ENCODE measurements at places on chromosomes 5 and 9.

GRCh38 chr5:21783074-21783679 is 1070.0 kb downstream of the CDH12 start:
- DNase-seq = no peak

DNA sequence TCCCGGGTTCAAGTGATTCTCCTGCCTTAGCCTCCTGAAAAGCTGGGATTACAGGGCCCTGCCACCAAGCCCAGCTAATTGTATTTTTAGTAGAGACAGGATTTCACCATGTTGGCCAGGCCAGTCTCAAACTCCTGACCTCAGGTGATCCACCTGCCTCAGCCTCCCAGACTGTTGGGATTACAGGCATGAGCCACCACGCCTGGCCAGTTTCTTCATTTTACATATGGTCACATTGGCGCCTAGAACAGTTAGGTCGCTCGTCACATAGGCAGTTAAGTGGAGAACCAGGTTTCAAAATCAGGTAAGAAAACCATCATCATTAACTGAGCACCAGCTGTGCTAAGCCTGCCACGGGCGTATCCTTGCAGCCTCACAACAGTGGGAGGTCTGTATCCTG is 36.1 kb downstream of the OLFML2A start:
- no peak for DNase-seq

DNA sequence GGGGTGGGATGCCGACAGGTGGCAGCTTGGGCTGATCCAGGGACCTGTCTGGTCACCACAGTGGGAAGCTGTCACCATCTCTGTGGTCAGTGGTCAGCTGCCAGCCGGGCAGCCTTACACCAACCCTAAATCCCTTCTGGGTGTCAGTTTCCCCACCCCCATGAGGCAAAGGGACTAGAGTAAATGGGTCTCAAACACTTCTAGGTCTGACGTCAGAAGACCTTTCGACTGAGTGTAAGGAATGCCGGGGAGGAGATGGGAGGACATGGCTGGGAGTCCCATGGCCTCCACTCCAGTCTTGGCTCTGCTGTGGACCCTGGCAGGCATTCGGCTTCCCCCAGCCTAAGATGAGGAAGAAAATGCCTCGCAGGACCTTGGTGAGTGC is 40.3 kb upstream of the SLC25A51 start:
- DNase-seq = no peak

DNA sequence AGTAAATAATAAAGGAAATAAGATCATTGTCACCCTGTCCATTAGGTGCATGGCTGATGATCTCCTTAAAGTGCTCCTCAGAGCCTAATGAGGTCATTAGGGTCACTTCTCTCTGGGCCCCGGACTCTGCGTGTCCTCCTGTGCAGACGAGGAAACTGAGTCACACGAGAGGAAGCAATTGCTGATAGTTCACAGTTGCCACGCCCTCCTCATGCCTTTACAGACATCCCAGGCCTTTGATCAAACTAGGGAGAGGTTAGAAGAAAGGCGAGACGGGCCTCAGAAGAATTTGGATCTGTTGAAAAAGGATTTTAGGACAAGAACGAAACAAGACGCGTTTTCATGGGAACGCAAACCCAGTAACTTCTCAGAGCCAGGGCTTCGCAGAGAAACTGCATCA is 32.0 kb upstream of the MSX2 start:
- DNase-seq = no peak

- DNase-seq = no peak
Observed at GRCh38 chr5:83563631-83564030, 92.1 kb downstream of the VCAN start.

- no peak for DNase-seq
Observed at GRCh38 chr9:117403403-117403811, 11.4 kb downstream of the ASTN2 start.

GRCh38 chr5:160357394-160357793 is 13.0 kb downstream of the C1QTNF2 start:
- no peak for DNase-seq

DNA sequence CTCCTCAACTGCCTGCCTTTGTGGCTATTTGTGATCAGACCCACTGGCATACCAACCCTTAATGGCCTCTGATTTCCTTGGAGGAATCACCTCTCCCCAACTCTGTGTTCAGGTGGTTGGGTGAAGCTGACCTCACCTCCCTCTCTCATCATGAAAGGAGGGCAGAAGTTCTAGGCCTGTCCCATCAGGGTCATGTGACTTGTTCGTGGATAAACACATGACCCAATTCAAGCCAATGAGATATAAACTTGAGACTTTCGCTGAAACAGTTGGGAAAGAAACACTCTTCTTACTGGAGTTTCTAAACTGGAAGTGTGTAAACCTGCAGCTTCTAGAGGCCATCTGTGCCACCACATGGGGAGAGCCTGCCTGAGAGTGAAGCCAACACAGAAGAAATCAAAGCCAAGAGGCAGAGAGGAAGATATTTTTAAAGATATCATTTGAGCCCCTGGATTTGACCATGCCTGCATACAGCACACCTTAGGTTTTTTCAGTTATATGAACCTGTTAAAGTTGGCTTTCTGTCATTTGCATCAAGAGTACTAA is 5.8 kb downstream of the GABBR2 start:
- DNase-seq = no peak

DNA sequence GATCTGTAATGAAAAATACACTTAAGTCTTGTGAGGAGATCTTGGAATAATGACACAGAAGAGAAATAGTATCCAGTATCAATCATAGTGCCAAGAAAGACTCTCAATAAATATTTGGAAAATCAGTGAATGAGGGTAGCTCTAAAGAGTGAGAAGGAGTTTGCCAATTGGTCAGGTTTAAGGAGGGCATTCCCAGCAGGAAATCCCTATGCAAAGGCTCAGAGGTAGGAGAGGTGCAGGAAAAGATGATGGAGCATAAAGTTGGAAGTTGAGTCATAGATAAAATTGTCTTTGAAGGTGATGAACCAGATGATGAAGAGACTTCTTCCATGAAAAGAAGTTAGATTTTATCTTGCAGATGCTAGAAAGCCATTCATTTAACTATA is 27.8 kb downstream of the TNPO1 start:
- no peak for DNase-seq

DNA sequence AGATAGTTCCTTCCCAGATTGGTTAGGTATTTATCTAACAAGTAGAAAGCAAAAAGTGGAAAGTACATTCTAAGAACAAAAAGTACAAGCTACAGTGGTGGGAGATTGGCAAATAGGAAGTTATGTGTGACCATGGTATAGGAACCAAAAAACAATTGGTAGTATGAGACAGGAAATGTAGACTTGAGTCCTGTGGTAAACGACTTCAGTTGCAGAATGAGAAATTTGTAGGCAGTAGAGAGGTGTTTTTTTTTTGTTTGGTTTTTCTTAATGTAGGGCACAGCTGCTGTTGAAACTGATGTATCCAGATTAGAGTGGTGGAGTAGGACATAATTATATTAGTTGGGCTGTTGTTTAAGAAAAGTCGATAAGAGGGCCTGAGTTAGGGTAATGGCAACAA is 72.0 kb downstream of the CCNH start:
- DNase-seq = no peak

DNA sequence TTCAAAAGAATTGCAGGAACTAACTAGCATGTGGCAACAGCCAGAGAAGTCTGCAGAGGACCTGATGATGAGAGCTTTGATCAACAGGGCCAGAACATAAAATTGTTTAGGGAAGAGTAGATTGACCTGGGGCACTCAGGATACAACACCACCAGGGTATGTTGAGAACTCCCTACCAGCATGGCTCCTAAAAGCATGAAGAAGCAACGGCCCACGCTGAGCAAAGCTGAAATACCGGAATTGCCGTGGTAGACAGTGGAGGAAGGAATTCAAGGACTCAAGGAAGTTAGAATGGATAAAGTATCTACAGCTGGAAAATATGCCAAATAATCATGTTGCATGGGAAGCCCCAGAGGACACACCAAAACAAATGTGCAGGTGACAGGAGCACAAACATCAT is 31.6 kb downstream of the DROSHA start:
- DNase-seq = no peak

- no peak for DNase-seq
Observed at GRCh38 chr5:56569076-56569475, 246.3 kb upstream of the MAP3K1 start.

- no peak for DNase-seq
Observed at GRCh38 chr9:126454215-126454614, 127.6 kb downstream of the MVB12B start.

- DNase-seq = peak; percentile 59
Observed at GRCh38 chr9:21964925-21965385, 29.2 kb downstream of the CDKN2A start.

GRCh38 chr9:81653240-81653639 is 36.1 kb downstream of the TLE1 start:
- no peak for DNase-seq

DNA sequence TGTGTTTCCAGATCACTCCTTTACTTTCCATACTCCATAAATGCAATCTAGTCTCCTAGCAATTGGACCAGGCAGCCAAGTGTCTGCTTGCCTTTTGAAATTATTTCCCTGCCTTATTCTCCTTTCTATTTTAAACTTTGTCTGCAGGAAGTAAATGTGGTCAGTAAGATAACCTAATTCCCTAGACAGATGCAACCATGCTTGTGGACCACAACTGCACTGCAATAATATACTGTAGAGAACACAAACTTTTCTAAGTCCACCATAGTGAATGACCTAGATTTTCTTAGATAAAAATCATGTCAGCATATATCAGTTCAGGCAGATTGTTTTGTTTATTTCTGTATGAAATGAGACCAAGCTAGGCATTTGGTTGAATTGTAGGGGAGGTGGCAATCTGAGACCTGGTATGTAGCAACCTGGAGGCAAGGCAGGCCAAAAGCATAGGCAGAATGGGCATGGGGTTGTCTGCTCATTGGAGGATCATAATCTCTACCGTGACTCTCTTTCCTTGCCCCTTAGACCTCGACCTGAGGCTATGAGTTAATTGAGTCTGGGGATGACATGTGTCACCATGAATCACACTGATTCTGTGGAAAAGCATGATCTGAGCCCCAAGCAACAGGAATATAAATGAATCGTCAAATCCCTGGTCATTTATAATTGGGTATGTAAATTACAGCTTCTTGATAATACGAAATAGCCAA is 20.7 kb downstream of the ACTL7B start:
- DNase-seq = no peak

GRCh38 chr5:50727149-50727496 is 60.7 kb downstream of the PARP8 start:
- DNase-seq = no peak

DNA sequence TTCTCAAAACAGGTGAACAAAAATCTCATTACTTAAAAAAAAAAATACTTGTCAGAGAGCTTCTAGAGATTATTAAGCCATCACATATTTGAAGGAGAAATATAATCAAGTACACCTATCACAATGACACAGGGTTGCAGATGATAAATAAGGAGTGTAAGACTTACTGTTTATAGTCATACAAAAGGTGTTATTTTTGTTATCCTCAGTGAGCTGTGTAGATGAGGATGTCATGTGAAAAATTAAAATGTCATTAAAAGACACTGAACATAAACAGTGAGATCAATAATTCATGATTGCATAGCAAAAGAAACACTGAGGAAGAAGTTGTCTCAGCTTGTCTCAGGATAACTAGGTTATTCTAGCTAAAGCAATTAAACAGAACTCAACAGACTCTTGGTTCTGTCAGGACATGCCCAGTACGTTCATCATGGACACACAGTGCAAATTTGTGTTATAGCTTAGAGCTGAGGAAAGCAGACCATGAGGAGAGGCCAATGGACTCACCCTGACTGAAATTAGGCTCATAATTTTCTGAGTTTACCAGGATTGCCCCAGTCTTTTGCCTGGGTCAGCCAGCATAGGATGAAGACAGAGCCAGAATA is 1162.6 kb upstream of the C9orf72 start:
- no peak for DNase-seq

DNA sequence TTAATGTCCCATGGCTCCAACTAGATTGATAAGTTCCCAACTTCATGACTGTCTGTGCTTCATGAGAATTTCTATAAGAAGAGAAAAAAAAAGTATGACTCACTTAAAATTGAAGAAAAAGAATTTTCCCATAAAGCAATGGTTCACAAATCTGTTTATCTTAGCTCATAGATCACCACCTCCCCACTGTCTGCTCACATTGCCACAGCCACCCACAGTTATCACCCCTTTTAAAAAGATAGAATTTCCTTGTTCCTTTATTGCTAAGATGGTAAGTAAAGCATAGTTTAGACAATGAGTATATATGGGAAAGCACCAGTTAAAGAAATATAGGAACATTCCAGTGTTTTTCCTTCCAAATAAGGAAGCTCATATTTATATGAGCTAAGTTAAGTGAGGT is 67.1 kb downstream of the ALDH7A1 start:
- DNase-seq = no peak

DNA sequence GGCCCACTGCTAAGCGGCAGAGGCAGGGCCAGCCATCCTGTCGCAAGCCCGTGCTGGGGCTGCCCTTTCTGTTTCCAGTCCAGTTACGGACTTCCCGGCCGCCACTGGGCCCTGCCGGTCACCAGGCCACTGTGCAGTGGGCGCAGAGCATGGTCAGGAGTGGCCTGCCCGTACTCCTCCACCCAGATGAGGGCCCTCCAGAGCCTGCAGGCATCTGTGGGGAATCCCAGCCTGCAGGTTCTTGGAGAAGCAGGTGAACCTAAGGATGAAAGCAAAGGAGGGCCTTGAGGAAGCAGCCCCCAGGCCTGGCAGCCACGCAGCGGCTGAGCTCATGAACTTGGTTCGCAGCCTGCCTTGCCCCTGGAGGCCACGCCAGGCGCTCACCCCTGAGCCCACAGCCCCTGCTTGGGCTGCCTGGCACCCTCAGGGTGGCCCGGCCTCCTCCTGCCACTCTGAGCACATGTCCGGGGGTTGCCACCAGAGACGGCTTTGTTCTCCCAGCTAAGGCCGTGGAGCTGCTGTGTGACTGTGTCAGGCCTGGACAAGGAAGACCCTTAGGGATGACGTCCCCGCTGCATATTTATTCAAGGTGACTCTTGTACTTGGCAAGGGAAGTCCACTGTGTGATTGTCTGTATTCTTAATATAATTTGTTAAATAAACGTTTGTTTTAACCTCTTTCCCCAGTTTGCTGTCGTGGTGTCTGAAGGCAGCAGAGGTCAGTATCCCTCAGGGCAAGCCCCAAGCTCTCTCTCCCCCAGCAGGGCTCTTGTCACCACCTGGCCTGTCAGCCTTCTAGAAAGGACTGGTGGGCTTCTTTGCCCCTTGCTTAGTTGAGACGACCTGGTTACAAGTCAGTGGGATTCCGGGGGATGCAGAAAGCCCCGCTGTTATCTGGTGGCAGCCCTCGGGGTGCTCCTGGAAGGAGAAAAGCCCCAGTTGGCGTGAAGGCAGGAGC is 107.1 kb upstream of the LMX1B start:
- DNase-seq = no peak

DNA sequence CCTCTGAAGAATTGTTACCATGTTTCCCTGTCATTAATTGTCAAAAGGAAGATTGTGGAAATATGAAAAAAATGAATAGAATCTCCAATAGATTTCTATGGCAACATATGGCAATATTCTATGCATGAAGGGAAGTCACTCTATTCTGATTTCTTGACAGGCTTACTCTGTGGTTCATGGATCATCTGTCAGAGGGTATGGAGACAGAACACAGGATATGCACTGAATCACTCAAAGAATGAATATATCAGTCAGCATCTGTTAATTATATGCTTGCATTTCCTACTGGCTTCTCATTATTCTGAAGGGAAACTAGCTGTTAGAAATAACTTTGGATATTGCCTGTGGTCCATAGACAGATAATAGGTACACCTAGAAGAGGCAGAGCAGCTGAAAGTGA is 918.9 kb downstream of the DTWD2 start:
- DNase-seq = no peak

Measured in T-helper 9 cell (primary cell).